ENCODE measurements at places on chromosomes 13 and 19. TPM values are rescaled to one million over a fixed set of nuclear protein-coding genes. Genes with fewer than 3 reads are reported as not detected.

The C3 gene
- total RNA-seq, result 88.4 TPM

The ZNF432 gene
- total RNA-seq, result 6.4 TPM

The TMEM205 gene
- total RNA-seq, result 65.9 TPM

The TBXA2R gene
- 3.0 TPM for total RNA-seq

The COPE gene
- 102 TPM for total RNA-seq

The IZUMO2 gene
- total RNA-seq, result not detected

The URAD gene
- not detected for total RNA-seq

The ZNF121 gene
- 15.6 TPM for total RNA-seq

The OR7A5 gene
- total RNA-seq, result not detected

The LRRC63 gene
- total RNA-seq, result not detected

The LRG1 gene
- 0.42 TPM for total RNA-seq

The C19orf47 gene
- 277 TPM for total RNA-seq

The LGALS14 gene
- total RNA-seq, result not detected

The PTH2 gene
- not detected for total RNA-seq

The ANGPTL8 gene
- total RNA-seq, result not detected

The ZIC5 gene
- total RNA-seq, result not detected

All from psoas muscle (tissue), 8 donors.